MCF 10A (cell line): ENCODE measurements at places on chromosomes 12 and 14.
A peak's percentile ranks its signal among the peaks of the same experiment; 100 is the strongest.

GRCh38 chr12:4603421-4603820 is 41.4 kb downstream of the DYRK4 start:
- no peak for DNase-seq

- DNase-seq = no peak
Observed at GRCh38 chr12:55717011-55718007, 1.5 kb downstream of the BLOC1S1 start.

DNA sequence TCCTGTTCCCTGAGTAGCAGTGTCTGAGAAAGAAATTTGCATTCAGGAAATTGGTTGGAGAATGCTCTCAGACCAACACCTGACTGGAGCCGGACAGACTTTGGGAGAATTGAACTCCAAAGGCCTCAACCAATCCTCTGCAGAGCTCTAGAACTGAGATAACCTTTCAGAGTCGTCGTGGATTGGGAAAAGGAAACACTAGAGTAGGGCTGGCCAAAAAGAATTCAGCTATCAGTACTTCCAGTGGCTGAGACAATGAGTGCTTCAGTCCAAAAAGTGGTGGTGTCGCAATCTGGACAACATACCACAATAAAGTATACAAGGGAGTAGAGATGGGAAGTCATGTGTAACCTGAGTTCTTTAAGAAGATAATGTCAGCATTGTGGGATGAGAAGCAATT is 377.1 kb downstream of the SLC16A7 start:
- peak; percentile 81 for DNase-seq

GRCh38 chr14:61504901-61505300 is 183.5 kb downstream of the PRKCH start:
- no peak for DNase-seq

GRCh38 chr12:70549340-70550179 is 87.7 kb downstream of the PTPRB start:
- peak; percentile 92 for DNase-seq

DNA sequence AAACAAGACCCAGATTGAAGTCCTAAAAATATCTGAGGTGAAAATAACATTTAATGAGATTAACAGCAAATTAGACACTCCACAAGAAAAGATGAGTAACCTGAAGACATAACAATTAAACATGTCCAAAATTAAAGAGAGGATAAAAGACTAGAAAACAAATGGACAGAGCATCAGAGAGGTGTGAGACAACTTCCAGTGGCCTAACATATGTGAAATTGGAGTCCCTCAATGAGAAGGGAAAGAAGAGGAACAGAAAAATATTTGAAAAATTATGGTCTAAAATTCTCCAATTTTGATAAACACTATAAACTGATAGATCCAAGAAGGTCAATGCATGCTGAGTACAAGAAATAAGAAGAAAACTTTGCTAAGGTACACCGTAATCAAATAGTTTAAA is 151.9 kb downstream of the KITLG start:
- no peak for DNase-seq

DNA sequence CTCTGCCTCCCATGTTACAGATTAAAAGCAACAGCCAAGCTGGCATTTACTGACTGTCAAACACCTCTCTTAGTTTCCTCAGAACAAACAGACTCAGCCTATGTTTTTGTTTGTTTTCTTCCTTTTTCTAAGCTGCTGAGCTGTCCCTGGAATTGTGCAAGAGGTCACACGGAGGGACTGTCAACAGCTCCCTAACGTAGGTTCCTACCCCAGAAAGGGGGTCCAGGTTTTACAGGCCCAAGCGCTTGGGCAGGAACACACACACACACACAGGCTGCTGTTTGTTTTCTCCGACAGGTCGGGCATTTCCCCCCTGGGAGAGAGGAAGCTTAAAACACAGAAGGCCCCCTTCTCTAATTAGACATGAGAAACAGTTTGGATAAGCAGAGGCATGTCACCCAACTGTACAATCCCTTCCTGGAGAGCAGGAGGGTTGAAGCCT is 739.6 kb upstream of the TBX3 start:
- no peak for DNase-seq

DNA sequence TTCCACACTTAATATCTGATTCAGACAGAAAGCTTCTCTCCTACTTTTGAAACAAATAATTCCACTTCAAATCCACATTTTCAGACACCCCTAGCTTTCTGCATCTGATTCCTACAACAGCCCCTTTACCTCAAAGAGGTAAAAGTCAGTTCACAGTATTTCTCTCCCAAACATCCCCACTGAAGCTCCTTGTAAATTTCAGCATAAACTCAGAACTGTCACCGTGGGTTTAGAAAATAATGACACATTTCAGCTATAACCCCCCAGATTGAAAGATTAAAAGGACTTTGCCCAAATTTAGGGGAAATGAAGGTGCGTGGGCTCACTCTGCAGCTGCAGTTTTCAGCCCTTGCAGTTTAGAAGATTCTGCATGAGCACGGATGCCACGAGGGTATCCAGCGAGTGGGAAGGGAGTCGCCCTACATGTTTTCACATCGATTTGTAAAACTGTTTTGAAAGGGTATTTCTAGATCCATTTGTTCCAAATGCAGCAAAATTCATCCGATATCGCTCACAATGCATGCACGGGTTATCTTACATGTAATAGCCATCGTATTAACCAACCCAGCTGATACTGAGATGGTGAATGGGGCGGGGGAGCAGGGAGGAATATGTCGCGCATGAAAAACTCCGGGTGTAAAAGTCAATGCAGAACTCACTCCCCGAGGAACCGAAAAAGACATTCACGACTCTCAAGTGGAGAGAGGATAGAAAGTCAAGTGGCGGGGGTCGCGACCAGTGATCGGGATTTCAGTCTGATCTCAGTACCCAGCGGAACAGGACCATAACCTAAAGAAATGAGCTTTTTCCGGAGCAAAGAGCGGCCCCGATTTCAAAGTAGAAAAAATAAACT is 5.0 kb upstream of the CCND2 start:
- no peak for DNase-seq
